ENCODE measurements at places on chromosomes 16 and 17.

GRCh38 chr17:5234645-5235576 is at the start of gene SCIMP:
TSS of gene SCIMP (minus strand) at chr17:5234860. CDS start at chr17:5234755, 105 bp downstream.
- DNase-seq = no peak

DNA sequence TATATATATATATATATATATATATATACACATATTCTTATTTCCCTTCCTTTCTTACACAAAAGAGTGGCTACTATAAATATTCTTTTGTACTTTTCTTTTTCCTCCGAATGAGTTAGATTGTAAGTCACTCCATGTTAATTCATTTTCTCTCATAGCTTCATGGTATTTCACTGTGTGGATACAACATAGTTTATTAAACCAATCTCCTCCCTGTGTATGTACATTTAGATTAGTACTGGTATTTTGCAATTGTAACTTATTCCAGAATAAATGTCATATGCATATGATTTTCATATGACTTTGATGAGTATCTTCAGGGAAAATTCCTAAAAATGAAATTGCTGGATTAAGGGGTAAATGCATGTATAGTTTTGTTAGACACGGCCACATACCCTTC is 20.0 kb upstream of the FA2H start:
- no peak for DNase-seq

- no peak for DNase-seq
Observed at GRCh38 chr16:81071805-81072204, 5.2 kb downstream of the C16orf46 start.

DNA sequence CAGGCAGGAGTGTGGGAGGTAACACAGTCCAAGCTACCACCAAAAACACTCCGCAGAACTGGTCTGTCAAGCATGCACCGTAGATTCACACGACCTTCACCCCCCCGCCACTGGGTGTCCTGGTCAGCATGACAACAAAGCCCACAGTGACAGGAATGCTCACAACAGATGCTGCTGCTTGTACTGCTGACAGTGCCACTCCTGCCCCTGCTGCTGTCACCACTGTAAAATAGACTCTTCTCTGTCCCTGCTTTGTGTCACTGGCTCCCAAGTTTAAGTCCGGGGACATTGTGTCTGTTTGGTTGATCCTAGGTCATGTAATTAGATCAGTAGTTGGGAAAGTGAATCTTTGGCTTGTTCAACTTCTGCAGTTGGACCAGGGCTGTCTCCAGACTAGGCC is 7.0 kb upstream of the ODF4 start:
- no peak for DNase-seq

DNA sequence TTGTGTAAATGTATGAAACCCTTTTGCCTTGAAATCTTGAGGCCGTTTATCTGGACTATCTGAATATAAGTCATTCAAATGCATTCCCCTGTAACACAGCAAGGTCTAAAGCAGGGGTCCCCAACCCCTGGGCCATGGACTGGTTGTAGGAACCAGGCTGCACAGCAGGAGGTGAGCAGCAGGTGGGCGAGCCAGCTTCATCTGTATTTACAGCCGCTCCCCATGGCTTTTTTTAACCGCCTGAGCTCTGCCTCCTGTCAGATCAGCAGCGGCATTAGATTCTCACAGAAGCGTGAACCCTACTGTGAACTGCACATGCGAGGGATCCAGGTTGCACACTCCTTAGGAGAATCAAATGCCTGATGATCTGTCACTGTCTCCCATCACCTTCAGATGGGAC is 24.1 kb downstream of the DNAH3 start:
- DNase-seq = no peak

DNA sequence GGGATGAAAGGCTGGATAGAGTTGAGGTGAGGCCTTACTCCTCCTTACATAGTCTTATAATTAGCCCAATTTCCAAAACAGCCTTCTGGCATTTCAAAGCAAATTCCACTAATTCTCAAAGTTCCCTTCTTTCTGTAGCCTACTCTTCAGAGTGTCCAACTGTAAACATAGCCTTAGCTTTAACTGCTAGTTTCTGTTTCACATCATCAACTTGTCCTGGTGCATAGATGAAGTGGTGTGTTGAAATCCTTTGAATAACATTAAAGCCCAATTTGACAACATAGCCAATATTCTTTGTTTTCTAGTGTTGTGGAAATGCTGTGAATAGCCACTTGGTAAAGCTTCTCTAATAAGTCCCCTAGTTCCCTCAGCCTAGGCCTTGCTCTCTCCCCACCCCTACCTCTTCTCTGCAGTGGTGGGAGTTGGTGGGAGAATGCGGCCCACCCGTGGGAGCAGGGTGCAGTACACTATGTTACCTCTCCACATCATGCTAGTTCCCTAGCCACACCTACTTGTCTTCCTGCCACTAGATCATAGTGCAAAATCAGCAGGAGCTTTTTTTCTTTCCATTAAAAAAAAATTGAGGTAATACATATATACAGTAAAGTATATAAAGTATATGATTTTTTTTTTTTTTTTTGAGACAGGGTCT is 127.0 kb upstream of the HAS3 start:
- DNase-seq = no peak

DNA sequence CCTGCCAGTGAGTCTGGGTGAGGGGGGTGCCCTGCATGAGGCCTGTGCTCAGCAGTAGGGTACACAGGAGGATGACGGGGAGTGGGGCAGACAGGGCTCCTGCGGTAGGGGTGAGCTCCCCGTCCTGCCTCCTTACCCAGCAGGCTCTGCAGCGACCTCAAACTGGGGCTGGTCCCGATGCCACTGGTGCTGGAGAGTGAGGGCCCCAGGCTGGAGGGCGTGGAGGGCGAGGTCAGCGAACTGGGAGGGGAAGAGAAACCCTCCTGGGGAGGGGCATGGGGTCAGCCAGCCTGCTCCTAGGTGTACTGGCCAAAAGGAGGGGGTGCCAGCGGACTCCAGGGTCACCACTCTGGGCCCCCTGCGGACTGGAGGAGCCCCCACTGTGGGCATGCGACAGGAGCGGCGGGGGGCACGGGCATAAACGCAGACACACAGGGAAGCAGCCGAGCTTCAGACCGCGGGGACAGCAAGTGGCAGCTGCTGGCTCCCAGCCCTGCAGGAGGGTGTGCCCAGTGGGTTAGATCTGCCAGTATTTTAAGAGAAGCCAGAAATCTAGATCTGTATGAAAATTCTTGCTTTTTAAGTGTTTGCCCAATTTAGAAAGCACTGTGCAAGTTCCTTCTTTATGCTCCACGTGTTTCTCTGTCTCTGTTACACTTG is 9.0 kb upstream of the VASN start:
- DNase-seq = no peak
